ENCODE measurements at places on chromosomes 11 and 22.

DNA sequence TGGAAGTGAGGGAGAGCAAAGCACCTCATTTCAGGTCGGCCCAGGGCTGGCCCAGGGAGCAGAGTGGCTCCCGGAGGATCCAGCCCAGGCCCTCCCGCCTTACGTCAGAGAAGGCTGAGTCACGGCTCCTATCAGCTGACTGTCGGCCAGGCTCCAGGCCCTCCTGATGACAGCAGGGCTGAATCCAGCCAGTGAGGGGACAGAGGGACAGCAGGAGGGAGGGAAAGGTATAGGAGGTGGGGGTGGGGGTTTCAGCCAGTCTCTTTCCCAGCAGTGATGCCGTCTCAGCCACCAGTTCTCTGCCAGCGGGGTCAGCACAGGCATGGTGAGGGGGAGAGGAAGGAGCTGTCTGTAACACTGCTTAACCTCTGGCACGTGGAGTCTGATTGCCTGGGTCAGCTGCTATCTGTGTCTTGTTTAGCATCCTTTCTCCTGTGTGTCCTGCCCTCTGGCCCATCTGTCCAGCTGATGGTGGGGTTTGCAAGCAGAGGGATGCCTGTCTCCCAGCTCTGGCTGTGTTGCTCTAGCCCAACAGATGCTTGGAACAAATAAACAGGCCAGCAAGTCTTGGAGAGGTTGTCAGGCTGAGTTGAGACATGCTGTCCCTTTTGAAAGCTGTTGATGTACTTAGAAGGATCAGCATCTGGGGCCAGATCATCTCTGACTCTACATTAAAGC lies 74.0 kb downstream of the ADAMTS15 start:
- DNase-seq = peak; percentile 98

DNA sequence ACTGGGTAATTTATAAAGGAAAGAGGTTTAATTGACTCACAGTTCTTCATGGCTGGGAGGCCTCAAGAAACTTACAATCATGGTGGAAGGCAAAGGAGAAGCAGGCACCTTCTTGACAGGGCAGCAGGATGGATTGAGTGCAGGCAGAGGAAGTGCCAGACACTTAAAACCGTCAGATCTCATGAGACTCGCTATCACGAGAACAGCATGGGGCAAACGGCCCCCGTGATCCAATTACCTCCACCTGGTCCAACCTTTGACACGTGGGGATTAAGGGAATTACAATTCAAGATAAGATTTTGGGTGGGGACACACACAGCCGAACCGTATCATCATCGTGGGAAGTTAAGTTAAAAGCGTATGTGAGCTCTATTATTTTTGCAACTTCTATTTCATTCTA lies 71.4 kb upstream of the SYN3 start:
- no peak for DNase-seq

DNA sequence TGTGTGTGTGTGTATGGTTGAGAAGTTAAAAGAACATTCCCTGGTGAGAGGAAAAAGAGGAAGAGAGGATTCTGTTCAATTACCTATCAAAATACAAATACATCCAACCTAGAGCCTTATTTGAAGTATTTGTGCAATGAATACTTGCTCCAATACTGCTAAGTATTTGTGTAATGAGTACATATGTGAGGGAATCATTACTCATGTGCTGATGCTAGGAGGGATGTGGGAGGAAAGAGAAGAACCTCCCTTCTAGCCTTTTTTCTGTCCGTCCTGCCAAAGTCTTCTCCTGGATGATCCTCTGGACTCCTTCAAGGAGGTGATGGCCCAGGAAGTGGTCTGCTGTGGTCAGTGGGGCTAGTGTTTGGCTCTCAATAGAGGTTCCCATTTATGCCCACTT lies 36.0 kb upstream of the ACCSL start:
- no peak for DNase-seq

DNA sequence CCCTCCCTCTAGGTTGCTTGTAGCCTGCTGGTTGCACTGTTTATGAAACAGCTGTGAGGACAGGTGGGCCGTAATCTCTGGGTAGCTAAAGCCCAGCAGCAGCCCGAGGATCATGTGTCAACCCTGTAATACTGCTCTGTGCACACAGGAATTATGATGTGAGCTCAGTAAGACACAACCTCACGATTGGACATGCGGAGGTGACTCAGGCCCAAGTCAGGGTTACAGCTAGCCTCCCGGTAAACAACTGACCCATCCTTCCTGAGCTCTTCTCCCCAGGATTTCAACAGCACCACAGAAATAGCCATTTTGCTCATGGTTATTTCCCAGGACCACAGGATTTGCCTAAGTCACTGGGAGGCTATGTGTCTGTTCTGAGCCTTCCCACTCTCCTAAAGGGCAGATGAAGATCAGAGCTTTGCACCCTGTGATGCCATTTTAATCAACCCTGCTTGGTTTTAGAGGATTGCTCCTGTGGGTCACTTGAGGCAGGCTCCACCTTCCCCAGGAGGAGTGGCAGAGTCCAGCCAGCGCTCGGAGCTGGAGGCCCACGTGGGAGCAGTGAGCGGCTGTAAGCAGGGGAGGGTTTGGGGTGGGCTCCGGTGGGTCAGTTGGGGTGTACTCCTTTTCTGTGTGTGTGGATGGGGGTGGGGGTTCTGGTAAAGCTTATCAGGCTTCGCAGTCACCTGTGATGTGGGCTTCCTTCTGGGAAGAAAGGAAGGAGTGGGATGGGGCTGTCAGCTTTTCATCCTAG lies at the start of gene AMPD3:
AMPD3 (plus strand) TSS at position 387 of the 754 bp plus-strand sequence. CDS start 6,256 bp downstream, outside the sequence.
- no peak for DNase-seq

- DNase-seq = no peak
These were observed 94.0 kb downstream of the RCN1 start for GRCh38 chr11:32184723-32185376.

- no peak for DNase-seq
These were observed 336.5 kb downstream of the TMEM135 start for GRCh38 chr11:87374038-87374807.

DNA sequence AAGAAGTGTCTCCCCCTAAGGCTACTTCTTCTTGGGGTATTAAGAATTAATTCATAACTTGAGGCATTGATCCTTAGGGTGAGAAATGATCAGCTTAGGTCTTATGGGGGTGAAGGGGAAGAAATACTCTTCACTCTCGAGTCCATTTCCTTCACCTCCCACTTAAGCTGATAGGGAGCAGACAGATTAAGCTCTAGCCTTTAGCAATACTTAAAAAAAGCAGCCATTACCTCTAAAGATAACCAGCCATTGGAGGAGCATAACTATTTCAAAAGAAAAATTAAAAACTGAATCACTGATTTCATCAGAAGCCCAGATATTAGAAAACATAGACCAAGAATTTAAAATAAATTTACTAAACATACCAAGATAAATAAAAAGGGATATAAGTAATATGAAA lies 60.5 kb downstream of the ENTHD1 start:
- no peak for DNase-seq

DNA sequence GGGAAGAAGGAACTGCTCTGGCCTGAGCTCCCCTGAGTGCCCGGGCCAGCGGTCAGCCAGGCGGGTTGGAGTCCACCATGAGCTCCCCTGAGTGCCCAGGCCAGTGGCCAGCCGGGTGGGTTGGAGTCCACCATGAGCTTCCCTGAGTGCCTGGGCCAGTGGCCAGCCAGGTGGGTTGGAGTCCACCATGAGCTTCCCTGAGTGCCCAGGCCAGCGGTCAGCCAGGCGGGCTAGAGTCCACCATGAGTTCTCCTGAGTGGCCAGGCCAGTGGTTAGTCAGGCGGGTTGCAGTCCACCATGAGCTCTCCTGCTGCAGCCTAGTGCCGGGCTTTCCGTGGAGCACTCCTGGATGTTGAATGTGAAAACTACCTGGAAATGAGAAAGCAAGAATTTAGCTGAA lies 844.0 kb downstream of the TBC1D22A start:
- peak; percentile 2 for DNase-seq

- DNase-seq = no peak
These were observed 6.6 kb downstream of the PITPNM1 start for GRCh38 chr11:67498544-67498972.

DNA sequence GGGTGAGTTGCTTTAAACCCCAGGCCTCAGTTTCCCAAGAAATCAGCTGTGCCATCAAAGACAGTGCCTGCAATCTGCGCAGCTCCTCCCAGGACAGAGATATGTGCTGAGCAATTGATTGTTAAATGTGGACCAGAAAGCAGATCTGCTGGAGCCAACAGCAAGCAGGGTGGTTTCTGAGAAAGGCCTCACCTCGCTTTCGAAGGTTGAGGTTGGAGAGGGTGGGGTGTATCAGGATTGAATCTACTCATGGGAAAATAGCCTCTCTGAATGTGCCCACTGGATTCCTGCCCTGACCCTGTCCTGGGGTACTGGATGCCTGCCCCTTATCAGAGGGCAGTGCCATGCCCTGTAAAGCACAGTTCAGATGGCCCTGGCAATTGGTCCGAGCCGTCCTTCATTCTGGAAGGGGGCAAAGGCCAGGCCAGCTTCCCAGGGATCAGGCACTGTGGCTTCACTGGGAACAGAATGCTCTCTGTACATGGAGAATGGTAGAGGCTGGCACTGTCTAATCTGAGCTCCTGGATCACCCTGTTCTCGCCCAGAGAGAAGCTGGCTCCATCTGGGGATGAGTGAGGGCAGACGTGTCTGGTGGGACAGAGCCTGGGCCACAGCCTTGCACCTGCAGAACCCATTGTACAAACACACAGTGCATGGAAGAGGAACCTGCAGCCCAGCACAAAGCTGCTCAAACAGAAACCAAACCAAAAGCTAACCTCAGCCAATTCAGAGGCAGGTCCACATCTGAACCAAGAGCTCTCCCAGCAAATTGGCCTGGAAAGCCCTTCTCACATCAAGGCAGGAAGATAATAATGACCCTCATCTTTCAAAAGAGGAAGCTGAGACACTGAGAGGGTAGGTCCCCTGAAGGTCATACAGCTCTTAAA lies 15.2 kb downstream of the DHCR7 start:
- DNase-seq = no peak

DNA sequence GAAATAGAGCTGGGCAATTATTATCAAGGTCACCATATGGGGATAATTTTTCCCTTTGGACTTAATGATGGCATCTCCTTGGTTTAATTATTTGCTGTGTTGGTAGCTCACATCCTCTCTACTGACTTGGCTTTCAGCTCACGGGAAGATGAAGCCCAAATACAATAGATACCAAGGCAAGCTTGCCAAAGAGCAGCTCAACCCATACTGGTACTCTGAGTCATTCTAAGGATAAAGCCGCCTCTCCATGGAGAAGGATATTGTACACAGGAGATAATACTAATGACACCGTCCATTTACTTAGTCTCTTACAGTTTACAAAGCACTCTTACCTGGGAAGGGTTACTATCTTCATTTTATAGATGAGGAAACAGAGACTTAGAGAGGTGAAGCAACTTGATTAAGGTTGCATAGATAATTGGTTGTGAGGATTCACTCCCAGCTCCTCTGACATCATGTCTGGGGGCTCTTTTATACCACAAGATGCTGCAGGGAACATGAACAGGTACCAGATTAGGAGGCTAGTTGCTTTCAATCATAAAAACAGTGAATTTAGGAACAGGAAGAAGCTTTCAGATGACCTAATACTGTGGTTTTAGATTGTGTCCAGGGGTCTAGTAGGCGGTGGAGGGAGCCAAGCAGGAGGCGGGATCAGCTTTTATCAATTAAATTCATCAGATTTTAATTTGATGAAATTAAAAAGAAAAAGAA lies 48.3 kb upstream of the PICALM start:
- DNase-seq = no peak

- DNase-seq = no peak
These were observed 313.7 kb downstream of the MN1 start for GRCh38 chr22:27487600-27488452.

DNA sequence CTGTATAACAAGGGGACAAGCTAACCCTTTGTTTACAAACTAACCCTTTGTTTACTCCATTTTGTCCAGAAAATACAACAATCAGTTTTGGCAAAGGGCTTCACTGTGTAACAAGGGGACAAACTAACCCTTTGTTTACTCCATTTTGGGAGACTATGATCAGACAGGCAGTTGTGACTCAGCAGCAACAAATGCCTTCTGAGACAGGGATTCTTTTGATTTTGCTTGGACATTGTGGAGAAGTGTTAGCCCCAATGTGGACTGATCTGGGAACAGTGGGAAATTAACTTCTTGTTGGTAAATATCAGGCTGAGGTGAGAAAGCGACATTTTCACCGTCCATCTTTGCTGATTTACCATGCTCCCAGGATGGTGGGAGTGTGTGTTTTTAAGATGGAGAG lies 983 bp downstream of the EHF start:
- no peak for DNase-seq

GRCh38 chr11:134498326-134499139 lies 86.5 kb upstream of the B3GAT1 start:
- DNase-seq = no peak

DNA sequence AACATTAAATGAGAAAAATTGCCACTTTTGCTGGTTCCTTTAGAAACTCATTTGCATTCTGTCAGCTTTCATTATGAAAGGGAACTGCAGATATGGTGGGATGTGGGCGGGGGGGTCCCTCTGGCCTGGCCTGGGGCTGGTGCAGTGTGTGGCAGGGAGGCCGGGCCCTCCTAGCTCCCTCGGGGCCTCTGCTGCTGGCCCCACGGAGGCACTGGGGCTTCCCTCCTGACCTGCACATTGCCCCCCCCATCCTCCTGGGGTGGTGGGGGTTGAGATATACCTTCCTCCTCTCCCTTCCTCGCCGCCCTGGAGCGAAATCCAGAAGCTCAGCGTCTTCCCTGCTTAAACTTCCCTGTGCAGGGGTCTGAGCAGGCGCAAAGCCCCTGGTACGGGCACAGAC lies 1005.9 kb downstream of the BRD1 start:
- peak; percentile 55 for DNase-seq

- no peak for DNase-seq
These were observed 5.1 kb upstream of the BAIAP2L2 start for GRCh38 chr22:38115423-38116205.

- DNase-seq = no peak
These were observed 108.0 kb upstream of the ANO1 start for GRCh38 chr11:69969890-69970784.

GRCh38 chr11:43298397-43298796 lies 13.4 kb upstream of the API5 start:
- DNase-seq = no peak

- no peak for DNase-seq
These were observed 7.2 kb upstream of the SLN start for GRCh38 chr11:107719073-107719472.

DNA sequence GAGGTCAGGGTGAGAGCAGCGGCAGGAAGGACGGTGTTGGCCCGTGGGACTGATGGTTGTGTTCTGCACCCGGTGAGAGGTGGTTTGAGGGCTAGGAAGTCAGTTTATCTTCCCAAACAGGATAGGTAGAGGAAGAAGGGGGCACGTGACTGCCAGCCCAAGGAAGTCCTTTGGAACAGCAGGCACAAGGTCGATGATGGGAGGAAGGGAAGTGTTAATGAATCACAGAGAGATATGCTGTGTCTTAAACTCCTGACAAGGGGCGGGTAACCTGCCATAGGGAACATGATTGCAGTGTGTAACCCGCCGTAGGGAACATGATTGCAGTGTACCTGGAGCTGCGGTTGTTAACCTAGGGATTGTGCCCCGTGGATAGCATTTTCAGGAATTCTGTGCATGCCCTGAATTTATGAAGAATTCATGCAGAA lies 49.0 kb downstream of the PRR5L start:
- DNase-seq = no peak

GRCh38 chr22:29772170-29772641 lies 5.0 kb downstream of the UQCR10 start:
- peak; percentile 49 for DNase-seq

- no peak for DNase-seq
These were observed 298.3 kb downstream of the NTM start for GRCh38 chr11:131668500-131669400.

Measured in tibial artery (tissue), 4 donors.